ENCODE measurements at places on chromosomes 12 and 14.

DNA sequence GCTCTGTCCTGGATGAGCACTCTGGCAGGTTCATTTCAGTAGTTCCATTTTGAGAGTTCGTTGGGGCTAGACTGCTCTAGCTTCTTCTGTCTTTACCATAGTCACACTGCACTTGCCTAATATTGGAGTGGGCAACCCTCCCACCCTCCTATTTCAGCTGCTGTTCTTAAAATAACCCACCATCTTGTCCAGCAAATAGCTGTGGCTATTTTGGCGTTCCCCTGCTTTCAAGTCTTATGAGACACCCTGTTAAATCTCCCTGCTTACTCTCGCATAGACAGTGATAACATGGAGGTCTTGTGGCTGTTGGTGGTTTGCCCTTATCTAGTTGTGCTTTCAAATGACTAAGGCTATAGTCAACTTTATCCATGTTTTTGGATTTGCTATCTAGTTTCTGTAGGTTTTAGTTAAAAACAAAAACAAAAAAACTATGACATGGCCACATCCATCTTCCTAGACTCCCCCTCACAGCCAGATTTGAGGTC is 65.5 kb downstream of the LRP6 start:
- no peak for DNase-seq

DNA sequence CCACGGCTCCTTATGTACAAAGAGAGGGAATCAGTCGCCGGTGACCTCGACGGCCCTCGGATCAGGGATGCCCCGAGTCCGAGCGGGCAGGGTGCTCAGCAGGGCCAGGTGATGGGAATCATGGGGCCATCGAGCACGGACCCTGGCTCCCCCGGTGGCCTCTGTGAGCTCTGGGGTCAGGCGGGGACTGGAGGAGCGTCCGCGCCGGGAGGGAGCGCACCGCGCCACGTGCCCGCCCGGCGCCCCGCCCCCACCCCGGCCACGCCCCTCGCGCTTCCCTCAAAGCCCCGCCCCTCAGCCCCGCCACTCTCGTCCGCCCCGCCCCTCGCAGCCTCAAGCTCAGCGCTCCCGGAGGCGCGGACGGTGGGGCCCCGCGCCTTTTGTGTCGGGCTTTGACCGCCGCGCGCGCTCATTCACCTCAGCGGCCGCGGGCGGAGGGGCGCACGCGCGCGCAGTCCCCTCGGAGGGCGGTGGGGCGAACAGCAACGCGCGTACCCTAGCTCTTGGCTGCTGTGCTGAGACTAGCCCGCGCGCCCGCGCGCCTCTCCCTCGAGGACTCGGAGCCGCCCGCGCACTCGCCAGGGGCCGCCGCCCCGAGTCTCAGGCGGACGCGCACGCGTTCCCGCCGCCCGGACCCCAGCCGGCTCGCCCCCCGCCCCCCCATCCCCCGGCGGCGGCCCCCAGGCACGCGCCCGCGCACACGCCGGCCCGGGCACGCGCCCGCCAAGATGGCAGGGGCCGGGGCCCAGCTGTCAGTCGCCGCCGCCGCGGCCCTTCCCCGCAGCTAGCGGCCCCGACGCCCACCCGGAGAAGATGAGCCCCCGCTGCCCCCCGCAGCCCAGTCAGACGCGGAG is 93.9 kb upstream of the EVL start:
- peak; percentile 80 for DNase-seq

GRCh38 chr12:33267641-33268040 is 172.0 kb downstream of the SYT10 start:
- no peak for DNase-seq

GRCh38 chr14:81178063-81178462 is 42.7 kb downstream of the GTF2A1 start:
- DNase-seq: no peak

DNA sequence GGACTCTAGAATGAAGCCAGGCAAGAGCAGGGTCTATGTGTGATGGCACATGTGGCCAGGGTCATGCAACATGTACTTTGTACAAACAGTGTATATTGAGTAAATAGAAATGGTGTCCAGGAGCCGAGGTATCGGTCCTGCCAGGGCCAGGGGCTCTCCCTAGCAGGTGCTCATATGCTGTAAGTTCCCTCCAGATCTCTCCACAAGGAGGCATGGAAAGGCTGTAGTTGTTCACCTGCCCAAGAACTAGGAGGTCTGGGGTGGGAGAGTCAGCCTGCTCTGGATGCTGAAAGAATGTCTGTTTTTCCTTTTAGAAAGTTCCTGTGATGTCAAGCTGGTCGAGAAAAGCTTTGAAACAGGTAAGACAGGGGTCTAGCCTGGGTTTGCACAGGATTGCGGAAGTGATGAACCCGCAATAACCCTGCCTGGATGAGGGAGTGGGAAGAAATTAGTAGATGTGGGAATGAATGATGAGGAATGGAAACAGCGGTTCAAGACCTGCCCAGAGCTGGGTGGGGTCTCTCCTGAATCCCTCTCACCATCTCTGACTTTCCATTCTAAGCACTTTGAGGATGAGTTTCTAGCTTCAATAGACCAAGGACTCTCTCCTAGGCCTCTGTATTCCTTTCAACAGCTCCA is 39.6 kb downstream of the DAD1 start:
- no peak for DNase-seq

DNA sequence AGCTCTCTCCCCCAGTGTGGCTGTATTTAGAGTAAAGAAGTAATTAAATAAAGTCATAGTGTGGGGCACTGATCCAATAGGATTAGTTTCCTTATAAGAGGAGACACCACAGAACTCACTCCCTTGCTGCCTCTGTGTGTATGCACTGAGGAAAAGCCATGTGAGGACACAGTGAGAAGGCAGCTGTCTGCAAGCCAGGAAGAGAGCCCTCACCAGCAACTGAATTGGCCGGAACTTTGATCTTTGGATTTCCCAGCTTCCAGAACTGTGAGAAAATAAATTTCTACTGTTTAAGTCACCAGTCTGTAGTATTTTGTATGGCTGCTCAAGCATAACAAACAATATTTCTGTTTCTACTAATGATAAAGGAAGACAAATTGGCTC is 368.7 kb upstream of the PRICKLE1 start:
- no peak for DNase-seq

DNA sequence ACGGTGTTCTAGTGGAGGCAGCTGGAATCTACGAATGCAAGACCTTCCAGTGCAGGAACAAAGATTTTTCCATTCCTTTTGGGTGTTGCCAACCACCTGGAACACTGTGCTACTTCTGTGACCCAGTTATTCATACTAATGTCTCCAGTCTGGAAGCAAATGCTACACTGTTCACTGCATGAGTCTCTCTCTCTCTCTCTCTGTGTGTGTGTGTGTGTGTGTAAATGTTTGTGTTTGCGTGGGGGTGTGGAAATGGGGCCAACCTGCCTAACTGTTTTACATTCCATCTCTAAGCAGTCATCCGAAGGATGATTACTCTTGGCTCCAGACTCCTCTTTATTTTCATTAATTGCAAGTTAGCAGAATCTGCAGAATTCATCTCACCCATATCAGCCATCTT is 29.9 kb upstream of the YBX3 start:
- no peak for DNase-seq

DNA sequence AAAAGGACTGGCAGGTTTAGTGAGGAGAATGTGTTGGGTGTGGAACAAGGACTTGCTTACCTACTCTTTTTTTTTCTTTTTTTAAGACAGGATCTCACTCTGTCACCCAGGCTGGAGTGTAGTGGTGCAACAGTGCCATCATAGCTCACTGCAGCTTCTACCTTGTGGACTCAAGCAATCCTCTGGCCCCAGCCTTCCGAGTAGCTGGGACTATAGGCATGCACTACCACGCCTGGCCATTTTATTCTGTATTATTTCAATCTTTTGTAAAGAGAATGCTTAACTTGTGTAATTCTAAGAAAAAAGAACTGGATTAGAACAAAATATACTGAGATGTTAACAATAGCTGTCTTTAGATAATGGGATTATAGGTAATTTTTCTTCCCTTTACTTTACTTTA is 1.9 kb upstream of the VRTN start:
- DNase-seq: no peak

Measured in stimulated activated naive CD4-positive, alpha-beta T cell (primary cell).